ENCODE measurements at places on chromosomes 5 and 9.

DNA sequence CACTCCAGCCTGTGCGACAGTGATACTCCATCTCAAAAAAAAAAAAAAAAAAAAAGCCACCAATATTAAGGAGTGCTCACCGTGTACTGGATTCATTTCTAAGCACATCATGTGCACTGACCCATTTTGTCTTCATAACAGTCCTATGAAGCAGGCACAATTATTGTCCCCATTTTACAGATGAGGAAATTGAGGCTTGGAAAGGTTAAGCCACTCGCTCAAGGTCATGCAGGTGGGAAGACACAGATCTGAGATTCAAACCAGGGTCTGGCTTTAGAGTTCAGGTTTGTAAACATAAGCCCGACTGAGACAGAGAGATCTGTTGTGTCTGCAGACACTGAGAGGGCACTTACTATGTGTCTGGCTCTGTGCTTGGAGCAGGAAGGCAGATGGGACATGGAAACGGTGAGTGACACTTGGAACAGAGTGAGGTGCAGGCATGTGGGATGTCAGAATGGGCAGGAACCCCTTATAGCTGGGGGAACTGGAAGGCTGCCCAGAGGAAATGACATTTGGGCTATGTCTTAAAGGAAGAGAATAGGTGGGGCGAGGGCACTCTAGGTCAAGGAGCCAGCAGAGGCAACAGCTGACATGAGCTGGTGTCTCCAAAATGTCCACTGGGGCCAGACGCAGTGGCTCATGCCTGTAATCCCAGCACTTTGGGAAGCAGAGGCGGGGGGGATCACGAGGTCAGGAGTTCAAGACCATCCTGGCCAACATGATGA lies 69.9 kb downstream of the STK10 start:
- no peak for DNase-seq

DNA sequence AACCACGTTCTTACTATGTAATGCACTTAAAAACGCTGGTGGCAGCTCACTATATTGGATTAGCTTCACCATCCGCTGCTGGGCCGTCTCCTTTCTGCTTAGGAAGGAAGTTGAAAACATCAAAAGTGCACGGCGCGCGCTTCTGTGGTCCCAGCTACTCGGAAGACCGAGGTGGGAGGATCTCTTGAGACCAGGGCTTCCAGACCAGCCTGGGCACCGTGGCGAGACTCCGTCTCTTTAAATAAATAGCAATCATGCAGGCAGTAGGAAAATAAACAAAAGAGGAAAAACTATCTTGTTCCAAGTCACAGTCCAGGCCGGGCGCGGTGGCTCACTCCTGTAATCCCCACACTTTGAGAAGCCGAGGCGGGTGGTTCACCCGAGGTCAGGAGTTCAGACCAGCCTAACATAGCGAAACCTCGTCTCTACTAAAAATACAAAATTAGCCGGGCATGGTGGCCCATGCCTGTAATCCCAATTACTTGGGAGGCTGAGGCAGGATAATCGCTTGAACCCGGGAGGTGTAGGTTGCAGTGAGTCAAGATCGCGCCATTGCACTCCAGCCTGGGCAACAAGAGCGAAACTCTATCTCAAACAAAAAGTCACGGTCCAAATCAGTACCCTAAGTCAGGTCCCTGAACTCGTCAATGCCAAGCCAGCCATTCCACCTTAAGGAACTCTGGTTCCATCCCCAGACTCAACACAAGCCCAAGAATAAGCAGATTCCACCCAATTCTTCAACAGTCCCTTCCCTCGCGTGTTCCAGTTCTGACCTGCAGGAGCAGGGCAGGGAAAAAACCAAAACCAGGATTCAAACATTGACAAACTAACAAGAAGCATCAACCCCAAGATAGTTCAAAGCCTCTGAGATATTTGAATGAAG lies 1.0 kb upstream of the GOLGA1 start:
- no peak for DNase-seq

GRCh38 chr5:111641533-111642233 lies 115.3 kb downstream of the NREP start:
- DNase-seq = peak; percentile 60

GRCh38 chr9:136100700-136101614 lies 5.9 kb upstream of the NACC2 start:
- no peak for DNase-seq

DNA sequence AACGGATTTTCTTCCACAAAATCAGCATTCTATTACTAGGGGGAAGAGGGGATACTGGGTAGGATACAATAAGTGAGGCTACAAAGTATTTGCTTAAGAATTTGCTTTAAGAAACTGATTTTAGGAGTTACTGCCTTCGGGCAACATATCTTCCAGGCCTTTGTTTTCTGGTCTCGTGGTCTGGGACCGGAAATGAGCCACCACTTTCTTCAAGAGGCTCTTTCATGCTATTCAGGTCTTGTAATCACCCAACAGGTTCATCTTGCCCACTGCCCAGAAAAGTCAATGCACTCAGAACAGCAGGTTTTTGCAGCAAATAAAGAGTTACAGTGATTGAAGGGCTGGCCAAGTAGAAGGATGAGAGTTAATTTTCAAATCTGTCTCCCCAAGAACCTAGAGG lies 6.6 kb upstream of the AOPEP start:
- no peak for DNase-seq

DNA sequence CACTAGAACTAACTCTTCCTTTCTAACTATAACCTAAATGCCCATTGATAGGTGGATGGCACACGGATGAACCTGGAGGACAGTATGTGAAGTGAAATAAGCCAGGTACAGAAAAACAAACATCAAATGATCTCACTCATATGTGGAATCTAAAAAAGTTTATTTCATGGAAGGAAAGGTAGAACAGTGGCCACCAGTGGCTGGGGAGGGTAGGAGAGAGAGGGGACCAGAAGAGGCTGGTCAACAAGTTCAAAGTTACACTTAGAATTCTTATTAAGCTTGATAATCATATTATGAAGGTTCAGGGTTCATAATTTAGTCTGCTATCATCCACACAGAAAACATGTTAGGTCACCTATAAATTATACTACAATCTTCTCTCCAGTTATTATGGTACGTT lies 107.6 kb upstream of the SLC12A2 start:
- DNase-seq = no peak

- DNase-seq = peak; percentile 48
These were observed 414.1 kb downstream of the ARHGEF28 start for GRCh38 chr5:74040065-74040551.

GRCh38 chr5:159894149-159894720 lies 22.0 kb upstream of the ADRA1B start:
- DNase-seq = peak; percentile 46

- no peak for DNase-seq
These were observed 313.3 kb downstream of the PIK3R1 start for GRCh38 chr5:68528821-68529273.

GRCh38 chr5:141369994-141370848 lies at the start of gene PCDHGB3:
PCDHGB3 (plus strand) TSS chr5:141370242; CDS start chr5:141370395, 153 bp downstream.
- no peak for DNase-seq

- DNase-seq = no peak
These were observed 902.4 kb downstream of the NR2F1-AS1 start for GRCh38 chr5:92678640-92679039.

- DNase-seq = no peak
These were observed 39.6 kb upstream of the SLC6A19 start for GRCh38 chr5:1161833-1162229.

DNA sequence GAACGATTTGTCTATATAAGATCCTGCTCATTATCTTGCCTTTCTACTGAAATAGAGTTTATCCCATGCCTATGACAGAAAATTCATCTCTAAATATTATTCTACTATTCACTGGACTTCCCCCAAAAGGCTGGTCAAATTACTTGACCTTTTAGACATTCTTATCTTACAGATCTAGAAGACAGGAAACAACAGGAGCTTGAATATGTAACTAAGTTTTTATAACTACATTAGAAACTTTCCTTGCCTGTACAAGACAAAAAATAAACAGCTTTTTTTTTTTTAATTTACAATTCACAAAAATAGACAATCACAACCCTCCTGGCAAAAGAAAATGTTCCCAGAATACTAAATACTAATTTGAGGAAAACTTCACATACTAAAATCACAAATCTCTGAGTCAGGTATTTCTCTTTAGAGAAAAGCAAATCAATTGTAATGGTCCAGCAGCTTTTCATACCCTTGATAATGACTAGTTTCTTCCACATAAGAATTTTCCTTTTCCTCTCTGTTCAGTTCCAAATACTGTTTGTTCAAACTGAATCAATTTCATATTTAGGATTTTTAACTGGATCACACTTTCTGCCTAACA lies 68.6 kb downstream of the MLLT3 start:
- no peak for DNase-seq

DNA sequence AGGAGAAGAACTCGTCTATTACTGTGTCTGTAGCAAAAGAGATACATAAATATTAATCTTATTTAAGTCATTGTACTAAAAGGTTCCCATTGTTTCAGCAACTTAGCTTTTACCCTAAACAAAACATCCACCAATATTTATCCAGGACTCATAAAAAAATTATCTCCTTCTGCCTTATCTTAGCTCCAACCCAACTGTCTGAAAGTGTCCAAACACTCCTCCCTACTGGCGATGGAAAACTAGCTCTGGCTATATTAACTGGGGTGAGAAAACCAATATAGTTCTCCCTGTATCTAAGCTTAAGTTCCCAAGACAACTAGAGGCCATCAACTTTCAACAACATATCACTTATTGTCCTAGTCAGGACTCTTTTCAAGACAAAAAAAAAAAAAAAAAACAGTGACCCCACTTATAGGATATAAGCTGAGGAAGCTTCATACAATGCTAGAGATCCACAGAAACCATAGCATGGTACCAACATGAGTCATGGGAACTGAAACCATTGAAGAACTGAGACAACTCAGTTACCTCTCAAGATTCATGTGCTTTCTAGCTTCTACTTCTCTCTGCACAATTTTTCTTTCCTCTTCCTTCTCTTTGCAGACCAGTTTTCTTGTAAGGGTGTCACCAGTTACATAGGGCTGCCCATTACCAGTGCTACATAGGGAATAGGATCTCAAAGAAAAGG lies 150.7 kb upstream of the RASA1 start:
- no peak for DNase-seq

DNA sequence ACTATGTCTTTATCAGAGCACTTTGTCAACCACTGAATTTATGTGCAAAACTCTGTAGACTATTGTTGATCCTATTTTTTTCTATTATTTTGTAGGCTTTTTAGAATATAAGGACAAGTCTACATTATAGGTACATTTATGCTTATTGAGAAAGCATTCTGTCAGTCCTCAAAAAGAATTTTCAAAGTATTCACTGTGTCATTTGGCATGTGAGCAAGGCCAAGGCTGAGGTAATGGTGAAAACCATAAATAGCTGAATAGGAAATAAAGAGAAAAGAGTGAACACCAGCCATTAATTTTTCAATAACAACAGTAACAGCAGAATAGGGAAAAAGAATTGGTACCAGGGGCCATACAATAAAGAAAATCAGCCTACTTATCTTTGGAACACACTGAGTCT lies 21.0 kb downstream of the SKIC3 start:
- DNase-seq = no peak

- DNase-seq = no peak
These were observed 29.1 kb upstream of the LRRC14B start for GRCh38 chr5:162190-162564.

GRCh38 chr5:154435226-154435625 lies 10.6 kb upstream of the SAP30L start:
- DNase-seq = no peak

DNA sequence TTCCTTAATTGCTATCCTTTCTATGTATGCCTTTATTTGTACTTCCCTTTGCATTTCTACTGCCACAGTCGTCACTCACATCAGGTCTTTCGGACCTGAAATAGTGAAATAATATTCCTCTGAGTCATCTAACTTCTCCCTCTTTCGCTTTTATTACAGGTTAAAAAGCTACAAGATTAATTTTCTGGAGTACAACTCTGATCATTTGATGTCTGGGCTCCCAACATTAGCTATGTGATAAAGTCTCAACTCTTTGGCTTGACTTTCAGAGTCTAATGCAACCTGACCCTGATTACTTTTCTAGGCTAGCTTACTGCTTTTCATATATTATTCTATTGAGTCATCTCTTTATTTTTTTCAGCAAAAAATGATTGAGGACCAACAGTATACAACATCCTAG lies 638.8 kb upstream of the WWC1 start:
- no peak for DNase-seq

DNA sequence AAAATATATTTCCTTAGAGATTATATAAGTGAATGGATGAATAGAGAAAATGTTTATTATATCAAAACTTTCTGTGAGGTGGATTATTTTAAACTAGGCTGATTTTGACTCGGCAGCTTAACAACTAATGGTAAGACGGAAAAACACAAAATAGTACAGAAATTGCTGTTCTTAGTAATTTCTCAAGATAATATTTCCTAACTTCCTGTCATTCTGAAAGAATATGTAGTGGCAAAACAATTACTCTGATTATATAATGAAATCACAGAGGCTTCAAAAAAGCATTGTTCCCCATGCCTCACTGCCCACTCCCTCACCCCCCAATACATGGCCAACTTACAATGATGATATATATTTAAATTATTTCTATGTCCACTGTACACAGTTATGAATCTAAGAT lies 85.4 kb downstream of the YTHDC2 start:
- DNase-seq = no peak

- no peak for DNase-seq
These were observed 37.6 kb upstream of the CAST start for GRCh38 chr5:96624596-96624995.

- no peak for DNase-seq
These were observed 128.3 kb downstream of the GPBP1 start for GRCh38 chr5:57302164-57302563.

GRCh38 chr5:343461-344401 lies 22.2 kb downstream of the AHRR start:
- no peak for DNase-seq

GRCh38 chr9:93673021-93673838 lies 96.8 kb downstream of the PHF2 start:
- no peak for DNase-seq

GRCh38 chr5:160547872-160548271 lies 126.2 kb downstream of the PTTG1 start:
- no peak for DNase-seq

DNA sequence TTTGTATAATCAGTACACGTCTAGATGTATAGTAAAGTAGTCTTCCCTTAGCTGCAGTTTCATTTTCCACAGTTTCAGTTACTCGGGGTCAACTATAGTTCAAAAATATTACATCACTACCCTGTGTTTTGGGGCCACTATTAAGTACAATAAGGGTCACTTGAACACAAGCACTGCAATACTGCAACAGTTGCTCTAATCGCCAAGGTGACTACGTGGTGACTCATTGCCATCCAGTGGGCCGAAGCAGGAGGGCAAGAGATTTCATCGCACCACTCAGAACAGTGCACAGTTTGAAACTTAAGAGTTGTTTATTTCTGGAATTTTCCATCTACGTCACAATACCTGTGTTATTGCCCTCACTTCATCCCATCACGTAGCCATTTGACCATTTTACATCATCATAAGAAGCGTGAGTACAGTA lies at the start of gene ARL14EPL:
ARL14EPL (plus strand) TSS at position 379 of the 424 bp plus-strand sequence. CDS start 18,994 bp downstream, outside the sequence.
- peak; percentile 52 for DNase-seq

DNA sequence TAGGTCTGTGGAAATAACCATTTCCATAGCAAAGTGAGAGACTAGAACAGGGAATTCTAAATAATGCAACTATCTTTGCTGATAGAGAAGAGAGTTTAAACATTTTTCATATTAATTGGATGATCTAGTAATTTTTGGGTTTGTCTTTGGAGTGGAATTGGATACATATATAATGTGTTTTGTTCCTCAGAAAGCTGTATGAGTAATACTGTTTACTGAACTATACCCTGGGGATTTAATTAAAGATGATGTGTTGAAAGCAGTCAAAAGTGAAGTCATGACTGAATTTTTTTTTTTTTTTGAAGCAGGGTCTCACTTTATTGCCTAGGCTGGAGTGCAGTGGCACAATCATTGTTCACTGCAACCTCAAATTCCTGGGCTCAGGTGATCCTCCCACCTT lies 17.9 kb downstream of the FER start:
- DNase-seq = no peak
